ENCODE measurements at places on chromosomes 1 and 21. TPM values are rescaled to one million over a fixed set of nuclear protein-coding genes. Genes with fewer than 3 reads are reported as not detected.

PTGS2 gene
- total RNA-seq: 0.71 TPM

LIN28A gene
- not detected for total RNA-seq

TMEM82 gene
- not detected for total RNA-seq

TNFRSF25 gene
- 158 TPM for total RNA-seq

PLEKHG5 gene
- total RNA-seq: 1.8 TPM

KCNA3 gene
- 38.1 TPM for total RNA-seq

GNAT2 gene
- 1.2 TPM for total RNA-seq

SHISAL2A gene
- 6.0 TPM for total RNA-seq

HIPK1 gene
- total RNA-seq: 101 TPM

OR2T33 gene
- not detected for total RNA-seq

TFF2 gene
- total RNA-seq: not detected

TLCD4 gene
- 0.02 TPM for total RNA-seq

BACH1 gene
- 22.7 TPM for total RNA-seq

APOBEC4 gene
- total RNA-seq: not detected

CPT2 gene
- 18.5 TPM for total RNA-seq

FMO4 gene
- 1.5 TPM for total RNA-seq

IFNLR1 gene
- 3.1 TPM for total RNA-seq

CYP4Z1 gene
- total RNA-seq: not detected

MGST3 gene
- total RNA-seq: 23.3 TPM

All from activated T-helper 1 cell treated with anti-CD3 and anti-CD28 coated beads, Interleukin-12 subunit alpha, Interleukin-12 subunit beta, Interleukin-2, Interleukin-4 antibody, amounts not matched to agents 30 ng/mL and 10 ng/mL and 1 ng/mL, durations not matched to agents 14 hours and 24 hours and 36 hours (primary cell).